ENCODE measurements at places on chromosomes 5 and 9.

DNA sequence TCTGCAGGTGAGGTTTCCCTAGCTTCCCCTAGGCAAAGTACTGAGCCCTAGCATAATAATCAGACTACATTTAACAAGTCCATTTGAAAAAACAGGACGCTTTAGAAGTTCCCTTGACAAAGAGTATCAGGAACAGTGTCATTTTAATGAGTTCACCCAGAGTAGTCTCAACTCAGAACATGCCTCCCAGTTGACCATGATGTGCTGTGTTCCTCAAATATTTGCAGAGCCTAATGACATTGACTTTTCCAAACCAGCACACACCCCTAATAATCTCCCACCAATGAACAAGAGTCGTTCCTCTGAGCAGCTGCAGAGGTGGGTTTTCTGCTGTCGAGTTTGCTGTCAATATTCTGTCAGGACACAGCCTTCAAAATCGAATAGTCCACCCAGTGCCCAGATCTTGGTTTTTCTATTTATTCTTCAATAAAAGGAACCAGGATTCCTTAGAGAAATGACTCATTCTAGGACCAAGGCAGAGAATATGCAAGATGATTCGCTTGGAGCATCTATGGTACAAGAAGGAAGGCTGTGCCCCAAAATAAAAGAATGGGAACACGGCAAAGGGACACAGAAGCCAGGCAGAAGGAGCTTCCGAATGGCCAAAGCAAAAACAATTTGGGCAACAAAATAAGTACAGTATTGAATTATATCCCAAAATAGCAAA, 57.6 kb downstream of the OTULIN start:
- DNase-seq: no peak

DNA sequence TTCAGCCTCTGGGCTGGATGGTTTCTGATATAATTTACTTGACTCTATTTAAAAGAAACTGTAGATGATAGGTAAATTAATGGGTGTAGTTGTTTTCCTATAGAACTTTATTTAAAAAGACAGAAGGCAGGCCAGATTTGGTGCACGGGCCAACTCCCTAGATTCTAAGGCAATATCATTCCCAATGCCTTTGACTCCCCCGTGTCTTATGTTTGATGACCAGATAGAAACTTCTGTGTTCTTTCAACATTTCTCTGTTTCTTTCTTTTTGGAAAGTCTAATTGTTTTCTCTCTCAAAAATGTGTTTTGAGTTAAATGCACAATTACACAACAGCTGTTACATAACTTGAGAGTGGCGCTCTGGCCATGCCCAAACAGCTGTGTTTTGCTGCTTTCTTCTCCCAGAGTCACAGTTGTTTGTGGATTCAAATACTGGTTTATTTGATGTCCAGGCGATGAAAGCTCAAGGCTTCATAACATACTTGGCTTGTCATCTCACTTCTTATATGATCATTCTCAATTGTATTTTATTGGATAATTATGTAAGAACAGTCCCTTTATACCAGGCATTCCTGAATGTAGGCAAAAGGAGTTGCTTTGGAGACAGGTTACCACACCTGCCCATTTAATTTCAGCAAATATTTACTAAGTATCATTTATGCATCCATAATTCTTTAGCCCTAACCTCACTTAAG, 1.7 kb upstream of the ALDH1A1 start:
- DNase-seq: no peak

DNA sequence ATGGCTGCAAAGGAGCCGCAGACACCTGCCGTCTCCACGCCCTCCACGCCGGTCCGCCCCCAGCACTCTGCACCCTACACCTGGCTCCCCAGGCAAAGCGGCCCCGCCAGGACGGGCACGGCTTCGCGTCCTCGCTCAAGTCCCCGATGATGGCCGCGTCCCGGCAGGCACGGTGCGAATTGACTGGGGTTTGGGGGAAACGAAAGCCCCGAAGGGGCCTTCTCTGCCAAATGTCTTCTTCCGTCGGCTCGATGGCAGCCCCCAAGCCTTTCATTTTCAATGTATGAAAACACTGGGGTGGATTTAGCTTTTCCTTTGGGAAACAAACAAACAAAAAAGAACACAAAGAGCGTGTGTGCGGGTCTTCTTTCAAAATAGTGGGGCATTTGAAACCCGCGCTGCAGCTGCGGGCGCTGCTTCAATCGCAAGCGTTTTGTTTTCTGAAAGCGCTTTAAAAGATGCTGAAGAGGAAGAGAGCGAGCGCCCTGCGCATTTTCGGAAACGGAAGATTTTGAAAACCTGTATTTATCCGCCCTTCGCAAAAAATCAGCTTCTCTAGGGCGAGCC, 160.0 kb downstream of the RMI1 start:
- DNase-seq: no peak

DNA sequence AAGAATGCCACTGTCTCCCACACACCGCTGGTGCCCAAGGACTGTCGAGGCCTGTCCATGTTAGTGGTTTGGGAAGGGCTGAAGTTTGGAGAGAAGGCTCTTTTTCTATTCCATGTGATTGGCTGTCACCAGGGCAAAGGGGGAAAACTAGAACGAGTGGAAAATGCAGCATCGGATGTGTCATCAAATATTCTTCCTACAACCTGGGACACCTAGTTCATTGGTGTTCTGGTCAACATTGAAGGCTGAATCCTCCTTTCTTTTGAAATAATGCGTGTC, 53.2 kb downstream of the PIK3R1 start:
- no peak for DNase-seq

GRCh38 chr5:31554552-31554951, 22.5 kb downstream of the C5orf22 start:
- DNase-seq: no peak

DNA sequence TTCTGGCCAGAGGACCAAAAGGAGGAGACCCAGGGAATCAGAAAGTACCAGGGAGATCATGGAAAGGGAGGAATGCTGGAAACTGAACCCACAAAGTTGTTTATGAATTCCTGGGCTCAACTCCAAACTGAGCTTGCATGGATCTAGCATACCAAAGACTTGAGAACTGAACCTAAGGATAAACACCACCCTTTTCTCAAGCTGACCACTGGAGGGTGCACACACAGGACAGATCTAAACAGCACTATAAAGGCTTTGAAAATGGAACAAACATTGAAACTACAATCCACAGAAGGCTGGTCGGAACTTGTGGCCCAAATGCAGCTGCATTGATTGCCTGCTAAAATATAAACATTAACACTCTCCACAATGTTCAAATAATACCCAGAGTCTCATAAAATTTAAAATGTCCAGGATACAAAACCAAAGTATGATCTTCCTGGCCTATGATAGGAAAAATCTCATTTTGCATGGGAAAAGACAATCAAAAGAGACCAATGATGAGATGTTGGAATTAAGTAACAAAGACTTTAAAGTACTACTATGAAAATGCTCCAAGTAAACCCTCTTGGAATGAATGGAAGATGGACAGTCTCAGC, 15.6 kb upstream of the IRF1 start:
- DNase-seq: peak; percentile 72

DNA sequence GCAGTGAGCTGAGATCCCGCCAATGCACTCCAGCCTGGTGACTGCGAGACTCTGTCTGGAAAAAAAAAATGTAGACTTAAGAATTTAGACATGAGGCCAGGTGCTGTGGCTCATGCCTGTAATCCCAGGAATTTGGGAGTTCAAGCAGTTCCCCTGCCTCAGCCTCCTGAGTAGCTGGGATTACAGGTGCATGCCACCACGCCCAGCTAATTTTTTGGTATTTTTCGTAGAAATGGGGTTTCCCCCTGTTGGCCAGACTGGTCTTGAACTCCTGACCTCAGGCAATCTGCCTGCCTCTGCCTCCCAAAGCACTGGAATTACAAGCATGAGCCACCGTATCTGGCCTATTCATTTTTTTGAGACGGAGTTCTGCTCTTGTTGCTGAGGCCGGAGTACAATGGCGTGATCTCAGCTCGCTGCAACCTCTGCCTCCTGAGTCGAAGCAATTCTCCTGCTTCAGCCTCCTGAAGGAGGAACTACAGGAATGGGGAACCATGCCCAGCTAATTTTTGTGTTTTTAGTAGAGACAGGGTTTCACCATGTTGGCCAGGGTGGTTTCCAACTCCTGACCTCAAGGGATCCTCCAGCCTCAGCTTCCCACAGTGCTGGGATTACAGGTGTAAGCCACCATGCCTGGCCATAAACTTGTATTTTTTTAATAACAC, 14.0 kb downstream of the DDX46 start:
- no peak for DNase-seq

DNA sequence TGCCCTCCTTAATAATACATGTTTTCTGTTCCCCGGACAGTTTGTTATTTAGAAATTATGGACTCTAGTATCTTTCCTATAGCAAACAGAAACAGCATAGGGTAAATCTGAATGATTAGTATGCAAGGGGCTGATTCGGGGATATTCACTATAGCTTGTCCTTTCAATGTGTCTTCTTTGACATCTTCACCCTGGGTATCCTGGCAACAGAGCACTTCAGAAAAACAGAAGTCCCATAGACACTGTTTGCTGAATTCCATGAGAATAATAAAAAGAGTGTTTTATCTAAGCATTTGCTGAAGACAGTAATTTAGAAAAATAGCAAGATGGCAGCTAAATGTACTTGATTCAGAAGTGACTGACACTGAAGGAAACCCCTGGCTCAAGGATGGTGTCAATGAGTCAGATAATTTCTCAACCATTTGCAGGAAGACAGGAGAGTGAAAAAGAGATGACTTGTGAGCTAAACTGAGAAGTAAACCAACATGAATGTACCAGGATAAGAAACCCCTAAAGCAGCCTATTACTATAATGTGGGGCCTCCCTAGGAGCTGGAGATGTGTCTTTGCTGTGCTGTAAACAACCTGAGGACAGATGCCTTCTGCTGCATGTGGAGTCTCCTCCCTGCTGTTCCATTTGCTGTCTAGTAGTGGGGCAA, 246.2 kb downstream of the MAN2A1 start:
- no peak for DNase-seq

DNA sequence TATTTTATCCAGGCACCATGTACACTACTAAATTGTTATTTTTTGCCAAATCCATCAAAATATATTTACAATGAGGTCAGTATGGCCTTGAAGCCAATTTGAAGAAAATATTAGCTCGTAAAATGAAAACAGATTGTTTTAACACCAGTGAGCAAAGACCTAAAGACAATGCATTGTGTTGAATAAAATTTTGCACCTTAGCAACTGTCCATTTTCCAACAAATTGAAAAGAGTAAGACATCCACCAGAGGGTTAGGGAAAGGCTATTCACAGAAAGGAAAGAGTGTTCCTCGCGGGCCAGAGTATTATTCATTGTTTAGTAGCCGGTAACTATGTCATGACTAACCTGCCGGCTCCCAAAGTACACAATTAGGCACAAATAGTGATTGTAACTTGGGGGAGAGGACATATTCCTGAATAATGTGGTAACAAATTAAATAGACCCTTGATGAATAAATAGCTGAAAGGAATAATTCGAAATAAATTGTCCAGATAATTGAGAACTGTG, 213.3 kb downstream of the DNAH5 start:
- no peak for DNase-seq

DNA sequence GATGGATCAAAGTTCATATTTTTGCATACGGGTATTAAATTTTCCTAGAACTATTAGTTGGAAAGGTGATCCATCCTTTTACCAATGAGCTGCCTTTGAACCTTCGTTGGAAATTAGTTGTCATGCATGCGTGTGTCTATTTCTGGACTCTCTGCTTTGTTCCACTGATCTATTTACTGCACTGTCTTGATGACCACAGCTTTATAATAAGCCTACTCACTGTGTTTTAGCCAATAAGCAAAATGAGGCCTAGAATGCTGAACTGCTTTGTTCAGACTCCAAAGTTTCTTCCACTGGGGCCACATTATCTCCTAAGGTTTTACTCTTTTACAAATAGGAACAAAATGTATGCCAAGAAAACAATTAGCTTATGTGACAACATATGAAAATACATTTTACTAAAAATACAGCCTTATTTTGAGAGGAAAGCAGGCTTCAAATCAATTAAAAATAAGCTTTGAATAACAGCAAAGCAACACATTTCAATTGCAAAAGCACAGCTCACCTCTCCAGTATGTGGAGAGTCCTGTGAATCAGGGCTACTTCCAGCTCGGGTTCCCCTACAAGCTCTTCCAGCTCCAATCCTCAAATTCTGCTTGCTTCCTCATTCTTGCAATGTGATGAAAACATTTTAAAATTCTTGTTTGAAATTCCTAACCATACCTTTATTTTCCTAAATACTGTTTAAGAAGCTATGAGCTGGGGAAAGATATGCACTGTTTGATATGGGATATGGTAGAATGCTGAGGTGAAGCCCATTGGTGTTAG, 72.0 kb downstream of the RETREG1 start:
- DNase-seq: no peak

DNA sequence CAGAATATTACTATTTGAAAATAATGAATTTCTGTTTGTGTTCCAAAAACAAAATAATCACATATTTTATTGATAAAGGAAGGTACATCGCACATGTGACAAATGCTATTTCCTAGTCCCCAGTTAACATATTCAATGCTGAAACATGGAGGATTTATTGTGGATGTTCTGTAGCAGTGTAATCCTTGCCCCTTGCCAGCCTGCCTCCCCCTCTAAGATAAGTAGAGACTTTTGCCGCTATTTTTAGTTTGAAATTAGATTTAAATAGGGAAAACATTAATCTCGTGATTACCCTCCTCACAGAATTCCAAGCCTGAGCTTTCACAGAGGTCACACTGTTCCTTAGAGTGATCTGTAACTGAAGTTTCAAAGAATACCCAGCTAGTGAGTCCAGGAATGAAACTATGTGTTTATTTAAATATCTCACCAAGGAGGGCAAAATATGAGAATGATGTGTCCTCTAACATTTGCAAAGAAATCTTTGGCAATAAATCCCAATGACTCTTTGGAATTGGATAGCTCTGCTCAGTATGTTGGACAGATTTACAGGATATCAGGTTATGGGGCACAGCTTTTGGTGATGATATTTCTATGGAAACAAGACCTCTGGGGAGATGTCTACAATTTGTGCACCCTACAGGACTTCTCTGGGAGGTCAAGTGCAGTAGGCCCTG, 17.3 kb downstream of the CTXN3 start:
- DNase-seq: no peak

DNA sequence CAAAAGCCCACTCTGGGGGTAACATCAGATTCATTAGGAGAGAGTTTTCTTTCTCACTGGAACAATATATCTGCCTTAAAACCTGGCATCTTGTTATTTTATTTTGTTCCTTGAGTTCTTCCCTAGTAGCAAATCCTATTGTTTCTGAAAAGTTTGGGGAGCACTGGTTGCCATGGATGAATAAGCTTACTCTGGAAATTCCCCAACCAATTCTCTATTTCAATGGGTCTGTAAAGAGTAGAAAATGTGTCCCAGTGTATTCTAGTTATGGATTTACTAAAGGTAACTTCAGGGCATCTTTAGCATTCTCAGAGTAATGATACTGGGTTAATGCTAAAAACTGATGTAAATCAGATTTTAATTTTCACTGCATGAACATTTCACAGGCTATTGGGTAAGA, 94.2 kb upstream of the S1PR3 start:
- no peak for DNase-seq

- DNase-seq: no peak
These were observed 336.9 kb downstream of the ARHGEF28 start for GRCh38 chr5:73962801-73963425.

DNA sequence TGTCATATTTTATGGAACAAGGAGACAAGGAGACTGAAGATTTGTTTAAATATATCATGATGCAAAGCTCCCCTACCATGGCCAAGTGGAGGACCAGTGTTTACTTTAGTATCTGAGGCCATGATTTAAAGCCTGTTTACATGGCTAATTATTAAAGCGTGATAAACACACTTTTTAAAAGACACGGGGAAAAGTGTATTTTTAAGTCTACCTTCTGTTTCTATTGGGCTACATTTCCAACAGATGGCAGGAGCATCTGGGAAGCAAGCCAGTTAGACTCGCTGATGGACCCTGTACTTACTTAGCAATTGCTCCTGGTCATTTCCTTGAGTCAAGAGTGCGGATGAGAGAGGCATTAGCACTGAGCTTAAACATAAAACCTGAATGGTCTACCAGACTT, 480.3 kb upstream of the SEMA6A start:
- no peak for DNase-seq
